Peyer's patch (tissue), 4 donors: ENCODE measurements at places on chromosomes 4 and X. TPM values are rescaled to one million over a fixed set of nuclear protein-coding genes. Genes with fewer than 3 reads are reported as not detected.

FAAH2 gene
- total RNA-seq, result 7.2 TPM

DNA sequence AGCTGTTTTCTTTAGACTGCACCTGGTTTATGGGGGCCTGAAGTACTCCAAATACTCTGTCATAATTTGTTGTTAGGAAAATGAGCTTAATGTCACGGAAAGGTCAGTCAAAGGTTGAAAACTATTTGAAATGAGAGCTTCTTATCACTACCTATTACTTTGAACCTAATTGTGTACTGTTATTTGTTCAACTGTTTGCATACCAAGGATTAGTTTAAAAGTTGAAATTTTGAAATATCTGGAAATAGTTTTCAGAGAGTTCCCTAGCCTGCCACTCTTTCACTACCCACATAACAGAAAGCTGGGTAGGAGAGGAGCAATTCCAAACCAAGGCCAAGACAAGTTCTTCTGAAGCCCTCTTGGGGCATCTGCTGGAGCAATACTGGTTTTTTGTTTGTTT is 28.0 kb upstream of the AP1AR start:
- DNase-seq, result no peak

GRCh38 chrX:85941275-85941674 is 106.1 kb downstream of the CHM start:
- DNase-seq, result no peak

IL21 gene
- not detected for total RNA-seq

CTPS2 gene
- 16.5 TPM for total RNA-seq

- no peak for DNase-seq
These were observed 196.9 kb downstream of the ANKRD50 start for GRCh38 chr4:124515591-124515990.

DNA sequence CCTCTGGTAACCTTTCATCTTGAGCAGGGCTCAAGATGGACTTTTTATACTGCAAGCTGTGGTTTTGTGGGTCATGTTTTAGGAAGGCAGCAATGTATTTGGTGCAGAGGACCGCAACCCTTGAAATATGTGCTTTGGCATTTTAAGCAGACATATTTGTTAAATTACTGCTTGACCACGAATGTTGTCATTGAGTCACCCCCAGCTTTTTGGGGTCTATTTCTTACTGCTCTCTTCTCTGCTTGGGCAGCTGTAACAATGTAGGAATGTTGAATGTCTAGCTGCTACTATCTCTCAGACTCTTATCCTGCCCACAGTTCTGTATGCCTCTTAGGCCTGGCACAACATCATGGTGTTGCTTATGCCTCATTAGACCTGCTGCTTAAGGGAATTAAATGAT is 6.0 kb downstream of the RBPJ start:
- DNase-seq, result no peak

GRCh38 chrX:36867143-36867542 is 141.0 kb upstream of the FAM47C start:
- DNase-seq, result no peak

DNA sequence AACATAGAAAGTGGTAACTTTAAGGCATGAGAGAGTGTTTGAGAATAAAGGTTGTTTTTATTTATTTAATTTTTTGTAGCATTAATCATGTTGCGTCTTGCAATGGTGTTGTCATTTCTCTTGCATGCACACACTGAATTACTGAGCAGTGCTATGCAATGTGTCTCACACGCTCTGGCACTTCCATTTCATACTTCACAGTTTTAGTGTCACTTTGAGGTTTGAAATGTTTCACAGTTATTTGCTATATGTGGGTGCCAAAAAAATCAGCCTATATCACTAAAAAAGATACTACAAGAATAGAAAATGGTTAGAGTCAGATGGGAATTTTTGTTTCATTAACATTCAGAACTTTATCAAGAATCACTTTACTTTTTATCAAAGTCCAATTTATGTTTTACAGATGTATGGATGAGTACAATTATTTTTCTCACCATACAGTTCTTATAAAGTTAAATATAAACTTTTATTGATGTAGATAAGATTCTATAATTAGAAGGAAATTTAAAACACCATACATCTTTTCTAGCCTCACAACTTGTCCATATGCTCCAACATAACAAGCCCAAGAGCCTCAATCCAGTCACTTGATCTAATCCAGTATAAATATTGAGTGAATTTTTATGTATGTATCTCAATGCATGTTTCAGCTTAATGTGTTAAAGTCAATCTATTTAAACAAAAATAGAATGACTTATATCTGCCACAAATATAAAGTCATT is 114.0 kb downstream of the IQCM start:
- DNase-seq, result no peak

FAM50A gene
- 35.6 TPM for total RNA-seq

KLB gene
- 0.66 TPM for total RNA-seq

DNA sequence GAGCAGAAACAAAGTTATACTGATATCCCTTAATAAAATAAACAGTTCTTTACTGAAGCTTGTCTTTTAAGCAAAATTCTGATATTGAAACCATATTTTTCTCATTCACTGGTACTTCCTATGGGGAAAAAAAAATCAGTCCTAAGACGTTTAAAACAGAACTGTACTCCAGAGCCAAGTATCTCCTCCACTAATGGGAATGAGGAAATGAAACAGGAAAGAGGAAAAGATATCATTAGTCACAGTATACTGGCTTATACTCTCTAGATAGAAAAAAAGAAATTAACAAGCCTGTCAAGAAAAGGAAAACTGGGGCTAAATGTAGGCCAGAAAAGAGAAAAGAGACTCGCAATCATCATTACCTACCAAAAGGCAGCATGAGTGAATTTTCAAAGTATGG is 252.7 kb downstream of the CENPC start:
- DNase-seq, result no peak

GRCh38 chr4:145799223-145799622 is 119.3 kb downstream of the C4orf51 start:
- DNase-seq, result no peak

- no peak for DNase-seq
These were observed 23.9 kb downstream of the APOO start for GRCh38 chrX:23883737-23884354.

DNA sequence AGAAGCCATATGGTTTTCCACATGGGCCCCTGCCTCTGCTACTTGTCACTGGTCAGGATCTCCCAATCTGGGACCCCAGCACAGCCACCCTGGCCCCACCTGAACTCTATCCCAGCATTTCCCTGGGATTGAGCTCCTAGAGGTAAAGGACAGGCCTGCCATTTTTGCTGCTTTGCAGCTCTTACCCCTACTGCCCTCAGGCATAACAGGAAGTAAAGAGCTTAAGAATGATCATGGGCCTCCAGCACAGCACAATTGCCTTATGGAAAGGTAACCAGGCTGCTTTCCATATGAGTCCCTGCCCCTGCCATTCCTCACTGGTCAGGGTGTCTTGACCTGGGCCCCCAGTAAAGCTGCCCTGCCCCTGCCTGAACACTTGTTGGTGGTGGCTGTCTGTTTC is 254.9 kb upstream of the ZCCHC13 start:
- no peak for DNase-seq

GRCh38 chrX:37840931-37841330 is 6.4 kb downstream of the DYNLT3 start:
- no peak for DNase-seq

DNA sequence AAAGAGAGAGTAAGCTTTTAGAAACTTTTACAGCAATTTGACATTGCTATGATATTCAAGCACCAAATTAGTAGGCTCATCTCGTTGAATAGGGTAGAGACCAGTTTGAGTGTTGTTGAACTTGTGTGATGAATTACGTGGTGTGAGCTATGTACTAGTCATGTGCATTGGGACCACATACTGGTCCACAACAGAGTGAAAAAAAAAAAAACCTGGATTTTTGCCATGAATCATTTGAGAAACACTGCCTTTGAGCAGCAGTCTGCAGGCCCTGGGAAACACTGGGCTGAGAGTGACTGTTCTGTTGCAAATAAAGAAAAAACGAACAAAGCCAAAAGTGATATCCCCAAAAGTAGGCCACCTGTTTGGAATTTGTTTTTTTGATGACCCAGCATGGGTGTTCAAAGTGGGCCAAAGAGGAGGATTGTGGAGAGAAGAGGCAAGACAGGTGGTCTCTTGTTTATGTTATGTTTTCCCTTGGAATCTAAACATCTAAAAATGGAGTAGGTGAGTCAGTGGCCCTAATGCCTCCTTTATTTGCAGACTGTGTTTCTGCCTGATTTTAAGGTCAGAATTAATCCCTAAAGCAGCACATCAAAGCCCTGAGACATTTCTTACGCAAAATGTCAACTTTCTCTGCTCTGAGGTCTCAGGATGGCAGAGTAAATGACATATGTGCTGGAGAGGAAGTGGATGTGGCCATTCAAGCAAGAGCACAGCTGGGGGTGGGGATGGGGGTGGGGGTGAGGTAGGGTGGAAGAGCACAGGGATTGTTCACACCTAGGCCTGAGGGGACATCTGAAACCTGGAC is 33.5 kb downstream of the TAF7L start:
- DNase-seq, result no peak

UGT2B11 gene
- not detected for total RNA-seq

XKRX gene
- total RNA-seq, result 63.7 TPM

GRCh38 chr4:140816806-140817510 is 60.8 kb upstream of the TBC1D9 start:
- no peak for DNase-seq

AFAP1 gene
- 22.4 TPM for total RNA-seq

STPG2 gene
- not detected for total RNA-seq

CXCL13 gene
- total RNA-seq, result 1.4 TPM

DNA sequence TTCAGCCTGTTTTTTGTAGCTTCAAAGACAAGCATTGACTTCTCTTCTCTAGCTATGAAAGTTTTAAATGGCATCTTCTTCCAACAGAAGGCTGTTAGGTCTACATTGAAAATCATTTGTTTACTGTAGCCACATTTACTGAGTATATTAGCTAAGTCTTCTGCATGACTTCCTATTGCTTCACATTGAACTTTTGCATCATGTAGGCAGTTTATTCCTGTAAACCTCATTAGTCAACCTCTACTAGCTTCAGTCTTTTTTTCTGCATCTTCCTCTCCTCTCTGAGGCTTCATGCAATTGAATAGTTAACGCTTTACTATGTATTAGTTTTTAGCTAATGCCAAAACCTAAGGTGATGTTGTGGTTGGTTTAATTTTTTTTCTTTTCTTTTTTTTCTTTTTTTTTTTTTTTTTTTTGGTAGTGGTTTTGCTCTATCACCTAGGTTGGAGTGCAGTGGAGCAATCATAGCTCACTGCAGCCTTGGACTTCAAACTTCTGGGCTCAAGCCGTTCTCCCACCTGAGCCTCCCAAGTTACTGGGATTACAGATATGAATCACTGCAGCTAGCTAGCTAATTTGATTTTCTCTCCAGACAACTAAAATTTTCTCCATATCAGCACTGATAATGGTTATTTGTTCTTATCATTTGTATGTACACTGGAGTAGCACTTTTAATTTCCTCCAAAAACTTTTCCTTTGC is 3.4 kb downstream of the UGT2A3 start:
- DNase-seq, result peak; percentile 47

DNA sequence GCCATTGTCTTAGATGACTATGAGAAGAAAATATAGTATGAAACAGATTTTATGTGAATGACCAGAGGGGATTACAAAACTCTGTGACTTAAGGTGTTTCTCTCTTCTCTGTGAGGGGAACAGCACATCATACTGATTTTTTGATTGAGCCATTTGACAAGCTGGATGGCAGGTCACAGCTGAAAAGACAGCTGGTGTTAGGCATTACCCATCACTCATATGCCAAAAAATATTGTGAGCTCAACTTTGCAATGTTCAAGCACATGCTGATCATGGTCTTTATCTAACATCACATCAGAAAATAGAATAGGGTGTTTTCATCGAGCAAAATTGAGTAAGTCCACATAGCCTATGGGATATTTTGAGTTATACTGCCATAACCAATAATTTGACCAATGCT is 86.7 kb upstream of the TECRL start:
- DNase-seq, result no peak

DNA sequence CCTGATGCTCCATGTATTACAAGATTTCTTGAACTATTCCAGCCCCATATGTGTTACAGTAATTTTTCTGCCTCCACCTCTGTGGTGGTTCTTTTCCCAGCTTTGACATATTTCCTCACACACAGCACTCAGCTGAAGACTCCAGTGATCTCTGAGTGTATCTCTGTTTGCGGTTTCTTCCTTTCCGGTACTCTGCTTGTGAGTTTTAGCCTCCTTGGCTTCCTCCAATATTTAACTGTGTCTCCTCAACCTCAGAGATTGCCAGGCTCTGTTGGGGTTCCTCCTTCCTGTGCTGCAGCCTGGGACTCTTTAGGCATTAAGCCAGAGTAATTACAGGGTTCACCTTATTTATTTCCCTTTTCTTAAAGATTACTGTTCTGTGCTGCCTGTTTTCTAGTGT is 73.2 kb downstream of the NFKB1 start:
- DNase-seq, result no peak

GRCh38 chrX:68872171-68872570 is 43.4 kb downstream of the EFNB1 start:
- no peak for DNase-seq

- no peak for DNase-seq
These were observed 7.0 kb upstream of the TRPC5OS start for GRCh38 chrX:111868726-111869638.

- DNase-seq, result no peak
These were observed 89.3 kb upstream of the NEIL3 start for GRCh38 chr4:177220376-177220775.

SPANXD gene
- total RNA-seq, result not detected

SH3TC1 gene
- 4.2 TPM for total RNA-seq

DNA sequence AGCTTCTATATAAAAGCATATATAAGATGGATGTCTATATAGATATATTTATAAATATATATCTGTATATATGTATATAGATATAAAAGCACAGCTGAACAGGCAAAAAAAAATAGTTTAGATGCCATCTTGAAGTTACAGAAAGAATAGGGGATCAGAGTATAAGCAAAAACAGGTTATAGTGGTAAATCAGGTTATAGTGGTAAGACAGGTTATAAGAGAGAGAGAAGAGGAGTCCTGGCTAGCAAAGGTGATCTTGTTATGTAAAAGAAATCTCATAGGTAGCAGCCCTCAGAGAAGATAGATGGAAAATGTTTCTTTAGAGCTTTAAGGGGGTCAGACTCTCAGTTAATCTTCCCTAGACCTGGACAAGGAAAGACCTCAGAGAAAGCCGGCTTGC is 1263.1 kb downstream of the PCDH7 start:
- DNase-seq, result no peak

SHROOM2 gene
- 7.4 TPM for total RNA-seq

GRCh38 chrX:126124721-126125120 is 41.4 kb downstream of the DCAF12L2 start:
- DNase-seq, result no peak

GRCh38 chr4:146023334-146023967 is 84.8 kb upstream of the ZNF827 start:
- peak; percentile 20 for DNase-seq

C4orf36 gene
- not detected for total RNA-seq

DNA sequence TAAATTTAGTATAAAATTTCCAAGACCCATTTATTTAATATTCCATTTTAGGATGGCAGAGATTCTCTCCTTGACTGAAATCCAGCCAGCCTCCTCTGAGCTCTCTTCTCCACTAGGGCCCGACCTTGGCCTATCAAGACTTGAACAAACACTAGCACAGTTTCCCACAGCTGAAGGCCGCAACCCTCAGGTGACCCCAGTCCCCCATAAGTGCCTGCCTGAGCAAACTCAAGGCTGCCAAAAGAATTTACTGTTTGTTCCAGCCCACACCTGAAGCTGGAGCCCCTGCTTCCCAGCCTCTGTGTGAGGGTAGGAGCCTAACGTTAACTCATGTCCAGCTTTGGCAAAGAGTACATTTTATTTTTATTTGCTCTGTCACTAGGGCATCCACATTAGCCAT is 629.0 kb upstream of the ZFP42 start:
- DNase-seq, result no peak

LONRF3 gene
- total RNA-seq, result 5.0 TPM

ARMCX2 gene
- 5.3 TPM for total RNA-seq
